ENCODE measurements at places on chromosomes 1 and 21.

DNA sequence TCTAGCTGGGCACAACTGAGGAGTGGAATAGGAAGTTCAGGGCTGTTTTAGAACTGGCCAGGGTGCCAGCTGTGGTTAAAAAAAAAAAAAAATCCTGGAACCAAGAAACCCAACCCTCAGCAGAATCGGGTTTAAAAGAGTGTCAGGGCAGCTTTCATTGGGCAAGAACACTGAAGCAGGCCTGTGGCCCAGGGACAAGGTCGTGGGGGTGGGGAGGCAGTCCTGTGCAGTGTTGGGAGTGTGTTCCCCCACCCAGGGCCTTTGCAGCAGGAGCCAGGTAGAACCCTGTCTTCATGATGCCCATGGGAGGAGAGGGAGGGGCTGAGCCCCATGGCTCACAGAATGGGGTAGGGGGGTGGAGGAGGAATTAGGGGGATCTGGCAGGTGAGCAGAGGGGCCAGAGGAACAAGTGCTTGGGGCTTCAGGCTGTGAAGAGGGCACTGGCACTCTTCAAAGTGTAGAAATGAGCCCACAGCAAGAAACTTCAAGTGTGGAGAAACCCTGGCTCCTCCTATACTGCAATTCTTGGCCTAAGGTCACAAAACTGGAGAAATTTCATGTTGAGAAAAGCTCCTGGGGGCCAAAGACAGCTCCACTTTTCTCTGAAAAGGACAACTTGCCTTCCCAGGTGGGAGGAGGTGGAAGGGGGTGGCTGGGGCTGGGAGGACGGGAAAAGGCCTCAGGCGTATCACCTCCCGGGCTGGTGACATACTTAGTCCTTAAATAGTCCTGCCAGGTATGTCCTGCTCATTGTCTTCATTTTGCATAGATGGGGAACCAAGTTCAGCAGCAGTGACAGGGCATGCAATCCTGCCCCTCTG lies 39.3 kb downstream of the KIAA1614 start:
- DNase-seq, result no peak

GRCh38 chr1:56070601-56071000 lies 508.8 kb downstream of the PLPP3 start:
- no peak for DNase-seq

DNA sequence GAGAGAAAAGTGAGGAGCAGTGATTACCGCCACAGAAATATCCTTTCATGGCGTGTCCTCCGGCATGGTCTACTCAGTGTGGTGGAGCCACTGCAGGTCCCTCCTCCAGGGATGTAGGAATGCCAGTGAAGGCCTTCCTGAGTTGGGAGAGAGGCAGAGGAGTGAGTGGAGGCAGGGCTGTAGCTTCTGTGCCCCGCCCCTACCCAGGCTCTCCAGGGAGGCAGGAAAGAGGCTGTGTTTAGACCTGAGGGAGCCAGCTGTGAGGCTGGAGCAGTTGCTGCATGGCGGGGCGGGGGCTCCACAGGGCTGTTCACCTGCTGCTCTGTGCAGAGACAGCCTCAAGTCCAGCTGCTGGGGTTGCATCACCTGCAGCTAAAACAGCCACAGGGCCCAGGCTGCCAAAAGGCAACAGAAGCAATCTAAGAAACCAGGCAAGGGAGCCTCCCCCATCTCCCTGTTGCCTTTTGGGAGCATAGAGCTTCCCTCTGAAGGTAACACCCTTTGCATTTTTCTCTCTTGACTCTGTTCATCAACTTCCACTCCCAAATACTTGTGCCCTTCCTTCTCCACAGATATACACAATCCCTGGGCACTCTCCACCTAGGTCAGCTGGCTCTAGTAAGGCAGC lies 801 bp upstream of the ANXA9 start:
- DNase-seq, result no peak

GRCh38 chr1:48099072-48099773 lies 102.0 kb upstream of the TRABD2B start:
- DNase-seq, result no peak

- no peak for DNase-seq
Measured at GRCh38 chr21:40829308-40829707, 17.6 kb downstream of the DSCAM start.

DNA sequence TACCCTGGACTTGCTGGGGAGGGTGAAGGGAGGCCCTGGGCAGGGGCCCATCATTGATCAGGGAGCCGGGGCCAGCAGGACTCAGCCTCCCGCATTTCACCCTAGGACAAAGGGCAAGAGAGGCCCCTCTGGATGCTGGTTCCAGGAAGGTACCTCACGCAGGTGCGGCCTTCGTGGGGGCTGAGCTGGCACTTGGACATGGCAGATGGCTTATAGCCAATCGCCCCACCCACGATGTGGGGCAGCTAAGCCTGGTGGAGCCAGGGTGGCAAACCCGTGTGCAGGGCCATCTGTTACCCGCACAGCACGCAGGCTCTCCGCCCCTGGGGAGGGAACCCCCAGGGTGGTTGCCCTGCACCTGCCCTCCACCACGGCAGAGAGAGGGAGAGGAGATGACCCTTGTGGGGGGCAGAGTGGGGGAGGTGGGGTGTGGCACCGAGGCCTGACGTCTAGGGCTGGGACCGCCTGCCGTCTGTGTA lies 2.5 kb downstream of the TFF3 start:
- no peak for DNase-seq

- no peak for DNase-seq
Measured at GRCh38 chr1:36673202-36673601, 190.5 kb upstream of the CSF3R start.

- no peak for DNase-seq
Measured at GRCh38 chr1:56446531-56447098, 132.7 kb downstream of the PLPP3 start.

GRCh38 chr1:199160521-199161318 lies 521.9 kb downstream of the PTPRC start:
- DNase-seq, result no peak

DNA sequence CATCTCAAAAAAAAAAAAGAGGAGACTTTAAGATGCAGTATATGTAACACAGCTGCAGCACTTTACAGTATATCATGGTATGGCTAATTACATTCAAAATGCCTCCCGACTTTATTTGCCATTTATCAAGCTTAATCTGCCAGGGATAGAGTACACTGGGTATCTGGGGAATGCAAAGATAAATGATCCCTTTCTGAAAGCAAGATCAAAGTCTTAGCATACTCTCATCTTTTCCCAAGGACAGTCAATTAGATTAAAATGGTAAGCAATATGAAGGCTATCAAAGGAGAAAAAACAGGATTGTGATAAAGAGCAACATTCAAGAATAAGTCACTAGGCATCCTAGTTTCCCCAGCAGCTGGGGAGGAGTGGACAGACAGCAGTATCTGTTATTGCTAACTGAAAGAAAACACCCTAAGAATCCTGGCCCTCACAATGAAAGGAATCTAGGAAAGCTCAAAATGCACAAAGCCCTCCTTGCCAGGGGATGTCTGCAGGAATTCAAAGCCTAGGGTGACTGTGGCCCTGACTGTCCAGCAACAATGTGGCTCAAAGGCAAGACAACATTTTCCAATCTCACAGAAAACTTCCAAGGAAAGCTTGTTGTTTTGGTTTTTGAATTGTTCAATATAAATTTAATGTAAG lies 56.7 kb upstream of the RAP1GAP start:
- DNase-seq, result no peak

DNA sequence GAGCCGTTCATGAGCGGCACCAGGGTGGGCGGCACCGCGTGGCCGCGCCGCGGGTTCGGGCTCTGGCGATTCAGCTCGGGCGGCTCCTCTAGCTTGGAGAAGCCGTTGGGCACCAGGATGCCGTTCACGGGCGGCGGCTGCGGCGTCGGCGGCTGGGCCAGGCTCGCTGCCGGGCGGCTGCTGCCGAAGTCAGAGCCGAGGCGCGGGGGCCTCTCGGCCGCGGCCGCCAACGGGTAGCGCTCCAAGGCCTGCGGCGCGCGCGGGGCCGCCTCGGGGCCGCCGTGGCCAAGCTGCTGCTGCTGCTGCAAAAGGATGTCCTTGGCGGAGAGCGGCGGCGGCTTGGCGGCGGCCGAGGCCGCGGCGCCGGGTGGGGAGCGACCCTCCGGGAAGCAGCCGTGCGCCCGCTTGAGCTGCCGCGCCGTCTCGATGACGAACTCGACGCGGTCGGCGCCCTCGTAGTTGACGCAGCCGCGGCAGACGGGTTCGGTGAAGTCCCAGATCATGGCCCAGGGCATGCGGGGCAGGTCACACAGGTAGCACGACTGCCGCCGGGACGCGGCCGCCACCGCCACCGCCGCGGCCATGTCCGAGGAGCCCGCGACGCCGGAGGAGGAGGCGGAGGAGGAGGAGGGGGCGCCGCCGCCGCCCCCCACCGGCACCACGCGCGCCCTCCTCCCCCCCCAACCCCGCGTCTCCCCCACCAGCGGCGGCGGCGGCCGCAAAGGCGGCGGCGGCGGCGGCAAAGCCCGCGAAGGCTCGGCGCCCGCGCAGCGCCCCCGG lies 877 bp downstream of the IRF2BP2 start:
- DNase-seq, result no peak

DNA sequence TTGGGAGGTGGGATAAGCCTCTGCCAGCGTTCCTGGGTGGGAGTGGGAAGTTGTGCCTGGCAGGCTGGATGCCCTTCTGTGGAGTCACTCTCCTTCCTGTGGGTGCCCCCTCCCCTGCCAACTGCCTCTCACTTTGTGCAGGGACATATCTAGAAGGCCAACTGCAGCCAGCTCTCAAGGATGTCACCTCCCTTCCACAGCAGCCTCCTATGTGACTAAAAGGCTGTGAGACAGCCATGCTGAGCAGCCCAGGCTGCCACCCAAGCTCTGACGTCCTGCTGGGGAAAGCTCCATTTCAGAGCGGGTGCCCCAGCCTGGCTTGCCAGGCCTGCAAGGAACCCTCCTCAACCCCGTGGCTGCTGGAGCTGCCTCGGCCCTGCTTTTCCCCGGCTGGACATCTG lies 19.6 kb upstream of the SLC26A9 start:
- DNase-seq, result no peak

- no peak for DNase-seq
Measured at GRCh38 chr1:93352376-93352775, 6.7 kb downstream of the DR1 start.

- no peak for DNase-seq
Measured at GRCh38 chr1:10637834-10638558, 158.4 kb downstream of the CASZ1 start.

DNA sequence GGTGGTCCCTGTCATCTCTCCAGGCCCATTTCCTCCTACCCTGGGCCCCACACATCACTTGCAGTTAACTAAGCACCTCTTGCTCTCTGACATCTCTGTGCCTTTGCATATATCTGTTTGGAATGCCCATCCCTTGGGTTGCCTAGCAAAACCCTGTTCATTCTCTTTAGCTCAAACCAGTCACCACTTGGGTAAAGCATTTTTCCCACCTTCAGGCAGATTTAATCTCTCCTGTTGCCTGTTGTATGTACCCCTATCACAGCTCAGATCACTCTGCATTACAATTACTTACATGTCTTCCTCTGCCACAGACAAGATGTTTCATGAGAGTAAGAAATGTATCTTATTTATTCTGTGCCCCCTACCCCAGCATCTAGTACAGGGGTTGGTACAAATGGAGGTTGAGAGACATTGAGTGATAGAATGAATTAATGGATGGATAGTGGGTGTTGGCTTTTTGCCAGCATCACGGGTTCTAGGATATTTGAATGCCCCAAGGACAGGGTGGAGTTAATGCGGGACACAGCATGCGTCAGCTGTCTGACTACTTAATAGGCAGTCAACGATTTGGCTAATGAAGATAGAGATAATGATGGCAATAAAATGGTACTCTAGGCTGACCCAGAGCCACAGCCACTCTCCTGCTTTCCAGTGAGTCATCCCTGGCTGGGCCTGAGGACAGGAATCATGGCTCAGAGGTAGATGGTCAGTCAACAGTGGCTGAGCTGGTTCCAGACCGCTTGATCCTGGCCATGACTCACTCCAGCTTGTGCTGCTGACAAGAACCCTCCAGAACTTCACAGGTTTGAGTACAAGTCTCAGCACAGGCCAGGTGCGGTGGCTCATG lies 6.5 kb downstream of the NR0B2 start:
- DNase-seq, result peak; percentile 70

DNA sequence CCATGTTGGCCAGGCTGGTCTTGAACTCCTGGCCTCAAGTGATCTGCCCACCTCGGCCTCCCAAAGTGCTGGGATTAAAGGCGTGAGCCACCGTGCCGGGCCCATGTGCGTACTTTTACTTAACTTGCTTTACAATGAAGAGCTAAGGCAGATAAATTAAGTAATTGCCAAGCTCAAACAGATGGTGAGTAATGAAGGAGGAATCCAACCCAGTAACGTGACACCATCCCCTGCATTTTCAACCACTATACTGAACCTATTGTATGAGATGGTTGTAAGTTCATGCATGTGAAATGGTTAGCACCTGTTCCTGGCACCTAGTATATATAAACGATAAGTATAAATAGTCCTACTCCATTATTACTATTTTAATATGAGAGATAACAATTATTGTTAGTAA lies 588.0 kb upstream of the BEND5 start:
- DNase-seq, result no peak

- DNase-seq, result peak; percentile 18
Measured at GRCh38 chr1:180954005-180954800, 41.5 kb downstream of the KIAA1614 start.

DNA sequence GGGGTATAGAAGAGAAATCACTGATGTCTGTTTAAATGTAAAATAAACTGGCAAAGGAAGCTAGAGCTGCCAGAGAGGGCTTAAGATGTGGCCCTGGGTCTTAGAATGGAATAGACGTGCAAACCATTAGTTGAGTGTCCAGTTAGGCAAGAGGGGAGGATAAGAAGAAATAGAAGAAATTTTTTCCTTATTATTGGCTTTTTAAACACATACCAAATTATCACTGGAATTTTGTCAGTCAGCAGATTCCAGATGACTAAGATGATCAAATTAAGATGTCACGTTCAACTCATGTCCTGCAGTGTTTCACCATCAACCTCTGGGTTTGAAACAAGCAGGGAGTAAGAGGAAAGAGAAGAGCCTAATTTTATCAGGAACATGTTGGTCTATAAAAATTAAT lies 71.6 kb upstream of the C1orf21 start:
- DNase-seq, result peak; percentile 49
